ENCODE measurements at places on chromosomes 11 and 22.

- DNase-seq: no peak
Measured at GRCh38 chr11:12845163-12845562, 164.0 kb upstream of the RASSF10 start.

DNA sequence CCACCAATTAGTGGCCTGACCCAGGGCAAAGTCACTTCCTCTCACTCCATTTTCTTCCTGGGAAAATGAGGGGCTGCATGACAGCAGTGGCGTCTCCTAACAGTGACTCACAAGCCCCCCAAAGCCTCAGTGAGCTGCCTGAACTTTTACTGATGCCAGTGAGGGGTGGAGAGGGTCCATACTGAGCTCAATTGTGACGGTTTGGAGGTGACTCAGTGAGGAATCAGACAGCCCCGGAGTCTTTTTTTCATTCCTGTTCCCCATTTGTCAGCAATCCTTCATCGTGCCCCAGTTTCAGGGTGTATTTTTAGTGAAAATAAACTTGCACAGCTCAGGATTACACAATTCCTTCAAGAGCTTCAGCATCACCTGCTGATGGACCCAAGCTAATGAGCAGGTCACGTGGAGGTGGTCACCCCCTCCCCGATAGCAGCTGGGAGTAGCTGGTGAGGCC lies 30.1 kb upstream of the RASD2 start:
- no peak for DNase-seq

GRCh38 chr22:19869497-19870152 lies 15.0 kb upstream of the GNB1L start:
- DNase-seq: no peak

GRCh38 chr22:35450824-35451569 lies 51.1 kb downstream of the MCM5 start:
- no peak for DNase-seq

GRCh38 chr11:111826322-111826950 lies 44.9 kb downstream of the ALG9 start:
- DNase-seq: no peak

- no peak for DNase-seq
Measured at GRCh38 chr11:67450796-67451657, 1.5 kb downstream of the GPR152 start.

DNA sequence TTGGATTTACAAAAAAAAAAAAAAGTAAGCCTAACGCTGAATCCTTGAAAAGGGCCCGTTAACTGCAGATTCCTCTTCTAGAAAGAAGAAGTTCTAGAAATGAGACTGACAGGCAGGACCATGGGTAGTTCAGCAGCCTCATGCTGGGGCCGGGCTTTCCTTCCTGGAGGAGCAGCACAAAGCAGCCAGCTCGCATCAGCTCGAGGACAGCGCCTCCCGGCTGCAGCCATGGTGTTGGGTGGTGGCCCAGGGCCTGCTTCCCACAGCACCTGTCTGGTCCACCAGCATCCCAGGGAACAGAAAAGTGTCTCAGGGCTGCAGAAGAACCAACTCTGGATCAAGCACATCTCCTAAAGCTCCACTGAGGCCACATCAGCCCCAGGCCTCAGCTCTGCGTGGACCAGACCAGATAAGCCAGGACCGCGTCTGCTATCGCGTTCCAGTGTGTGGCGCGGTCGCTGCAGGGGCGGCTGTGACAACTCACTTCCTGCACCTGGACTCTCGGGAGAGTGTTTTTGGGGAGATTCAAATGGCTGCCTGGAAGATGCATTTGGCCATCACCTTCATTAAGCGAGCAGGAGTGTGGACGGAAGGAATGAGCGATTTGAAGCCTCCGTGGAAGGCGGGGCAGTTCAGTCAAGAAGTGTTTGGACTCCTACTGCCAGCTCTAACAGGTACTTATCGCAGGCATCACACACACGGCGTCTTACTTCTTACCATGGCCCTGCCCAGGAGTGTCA lies 53.5 kb downstream of the MYH9 start:
- DNase-seq: no peak

DNA sequence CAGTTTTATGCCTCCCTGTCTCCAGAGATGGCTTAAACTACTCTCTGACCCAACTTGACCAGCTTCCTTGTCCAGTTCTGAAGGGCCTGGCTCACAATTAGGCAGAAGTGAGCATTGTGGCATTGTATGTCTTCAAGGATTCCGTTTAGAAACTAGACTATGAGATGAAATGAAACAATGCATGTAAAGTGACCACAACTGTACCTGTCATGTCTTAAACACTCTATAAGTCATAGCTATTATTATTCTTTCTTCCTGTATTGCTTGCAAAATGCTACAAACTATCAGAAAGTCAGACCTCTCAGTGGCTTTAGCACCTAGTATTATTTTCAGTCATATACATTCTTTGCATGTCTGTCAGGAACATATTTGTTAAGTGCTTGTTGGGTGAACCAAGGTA lies 127.9 kb upstream of the MTMR2 start:
- DNase-seq: no peak

- DNase-seq: no peak
Measured at GRCh38 chr11:34206407-34207300, 101.2 kb downstream of the NAT10 start.

DNA sequence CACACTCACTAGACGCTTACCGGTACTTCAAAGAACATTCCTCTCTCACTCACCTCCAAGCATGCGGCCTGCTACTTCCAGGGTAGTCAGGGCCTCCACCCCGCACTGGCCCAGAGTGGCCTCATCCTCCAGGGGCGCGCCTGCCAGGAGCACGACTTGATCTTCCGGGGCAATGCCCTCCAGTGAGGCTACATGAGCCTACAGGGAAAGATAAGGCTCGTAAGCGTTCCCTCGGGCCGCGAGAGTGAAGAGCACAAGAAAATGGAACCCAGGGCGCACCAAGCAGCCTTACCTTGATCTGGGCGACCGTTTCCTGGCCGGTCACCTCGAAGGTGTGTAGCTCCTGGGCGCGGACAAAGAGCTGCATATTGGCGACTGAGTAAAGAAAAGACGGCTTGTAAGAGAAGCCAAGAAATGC lies 478 bp downstream of the FAU start:
- no peak for DNase-seq

DNA sequence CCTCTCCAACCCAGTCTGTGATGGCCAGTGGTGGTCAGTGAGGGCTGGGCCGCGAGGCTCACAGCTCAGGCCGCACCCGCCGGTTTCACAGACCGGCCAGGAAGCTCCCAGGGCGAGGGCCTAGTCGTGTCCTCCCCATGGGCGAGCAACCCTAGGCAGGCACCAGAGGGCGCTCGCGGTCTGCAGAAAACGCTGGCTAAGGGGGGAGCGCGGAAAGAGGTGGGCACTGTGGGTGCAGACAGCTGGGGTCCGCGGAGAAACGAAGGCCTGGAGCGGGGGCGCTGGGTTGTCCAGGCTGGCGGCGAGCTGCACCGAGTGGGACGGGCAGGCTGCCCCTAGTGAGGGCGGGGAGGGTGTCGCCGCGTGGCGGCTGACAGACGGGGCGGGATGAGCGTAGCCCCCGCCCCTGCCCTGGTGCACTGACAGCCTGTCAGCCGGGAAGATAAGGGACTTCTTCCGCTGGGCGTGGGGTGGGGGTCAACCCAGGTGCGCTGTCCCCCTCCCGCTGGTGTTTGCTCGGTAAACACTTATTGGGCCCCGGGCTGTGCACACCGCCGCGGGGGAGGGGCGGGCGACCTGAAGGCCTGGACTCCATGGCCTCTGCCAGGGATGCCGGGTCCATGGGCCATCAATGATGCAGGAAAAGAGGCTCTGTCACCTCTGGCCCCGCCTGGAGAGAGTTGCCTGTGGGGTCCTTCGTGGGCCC lies 7.5 kb downstream of the GP1BB start:
- DNase-seq: peak; percentile 64

DNA sequence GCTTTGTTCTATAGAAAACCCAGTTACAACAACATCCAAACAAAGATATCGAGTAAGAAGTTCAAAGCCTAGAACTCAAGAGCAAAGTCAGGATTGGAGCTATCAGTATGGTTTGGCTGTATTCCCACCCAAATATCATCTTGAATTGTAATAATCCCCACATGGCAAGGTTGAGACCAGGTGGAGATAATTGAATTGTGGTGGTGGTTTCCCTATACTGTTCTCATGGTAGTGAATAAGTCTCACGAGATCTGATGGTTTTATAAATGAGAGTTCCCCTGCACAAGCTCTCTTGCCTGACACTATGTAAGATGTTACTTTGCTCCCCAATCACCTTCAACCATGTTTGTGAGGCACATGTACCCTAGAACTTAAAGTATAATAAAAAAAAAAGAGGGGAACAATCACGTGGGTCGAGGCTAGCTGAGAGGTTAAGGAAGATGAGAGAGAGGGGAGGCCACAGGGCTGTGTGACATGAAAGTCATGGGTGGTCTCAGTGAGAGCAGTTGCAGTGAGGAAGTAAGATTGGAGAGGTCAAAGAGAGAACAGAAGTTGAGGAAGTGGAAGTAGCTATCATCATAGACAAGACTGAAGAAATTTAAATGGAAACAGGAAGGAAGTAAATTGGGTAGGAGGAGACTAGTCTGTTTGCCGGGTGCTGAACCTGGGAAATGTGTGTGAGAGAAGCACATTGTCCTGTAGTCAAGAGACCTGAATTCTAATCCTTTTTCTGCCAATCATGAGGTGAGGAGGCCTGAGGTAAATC lies 80.1 kb upstream of the CD44 start:
- DNase-seq: no peak

- DNase-seq: no peak
Measured at GRCh38 chr11:61616434-61616833, 35.6 kb upstream of the SYT7 start.

DNA sequence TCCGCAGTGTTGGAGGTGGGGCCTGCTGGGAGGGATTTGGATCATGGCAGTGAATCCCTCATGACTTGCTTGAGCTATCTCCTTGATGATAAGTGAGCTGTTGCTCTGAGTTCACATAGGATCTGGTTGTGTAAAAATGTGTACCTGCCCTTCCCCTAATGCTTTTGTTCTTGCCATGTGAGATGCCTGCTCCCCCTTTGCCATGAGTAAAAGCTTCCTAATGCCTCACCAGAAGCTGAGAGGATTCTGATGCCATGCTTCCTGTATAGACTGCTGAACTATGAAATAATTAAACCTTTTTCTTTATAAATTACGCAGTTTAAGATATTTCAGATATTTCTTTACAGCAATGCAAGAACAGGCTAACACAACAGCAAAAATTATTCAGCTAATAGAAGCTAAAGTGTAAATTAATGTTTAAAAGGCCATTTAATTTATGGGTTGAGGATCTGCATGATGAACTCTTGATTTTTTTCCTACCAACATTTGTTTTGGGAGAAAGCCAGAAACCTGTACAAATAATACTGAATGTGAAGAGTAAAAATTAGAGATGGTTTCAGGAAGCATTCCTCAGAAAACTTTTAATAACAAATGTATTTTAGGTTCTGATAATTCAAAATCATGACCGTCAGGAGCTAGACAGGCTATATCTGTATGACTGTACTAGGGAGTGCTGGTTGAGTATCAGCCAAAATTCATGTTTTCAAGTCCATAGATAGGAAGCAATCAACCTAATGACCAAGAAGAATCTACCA lies 177.5 kb upstream of the GRIA4 start:
- no peak for DNase-seq

GRCh38 chr11:113623114-113623513 lies 83.0 kb downstream of the TMPRSS5 start:
- no peak for DNase-seq

- DNase-seq: no peak
Measured at GRCh38 chr22:46812034-46812605, 49.7 kb downstream of the TBC1D22A start.

DNA sequence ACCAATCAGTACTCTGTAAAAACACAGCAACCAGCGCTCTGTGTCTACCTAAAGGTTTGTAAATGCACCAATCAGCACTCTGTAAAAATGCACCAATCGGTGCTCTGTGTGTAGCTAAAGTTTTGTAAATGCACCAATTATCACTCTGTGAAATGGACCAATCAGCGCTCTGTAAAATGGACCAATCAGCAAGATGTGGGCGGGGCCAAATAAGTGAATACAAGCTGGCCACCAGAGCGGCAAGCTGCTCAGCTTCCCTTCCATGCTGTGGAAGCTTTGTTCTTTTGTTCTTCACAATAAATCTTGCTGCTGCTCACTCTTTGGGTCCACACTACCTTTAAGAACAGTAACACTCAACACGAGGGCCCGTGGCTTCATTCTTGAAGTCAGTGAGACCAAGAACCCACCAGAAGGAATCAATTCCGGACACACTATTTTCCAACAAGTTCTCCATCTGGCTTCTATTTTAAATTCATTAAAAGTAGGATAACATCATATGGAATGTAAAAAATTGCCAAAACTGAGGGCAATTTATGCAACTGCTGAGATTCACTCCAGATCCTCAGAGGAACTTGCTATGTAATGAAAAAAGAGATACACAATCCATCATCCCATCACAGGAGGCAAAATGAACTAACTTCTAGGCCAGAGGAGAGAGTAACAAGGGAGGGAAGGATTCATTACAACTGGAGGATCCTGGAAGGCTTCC lies 3.1 kb upstream of the PANX1 start:
- DNase-seq: no peak

DNA sequence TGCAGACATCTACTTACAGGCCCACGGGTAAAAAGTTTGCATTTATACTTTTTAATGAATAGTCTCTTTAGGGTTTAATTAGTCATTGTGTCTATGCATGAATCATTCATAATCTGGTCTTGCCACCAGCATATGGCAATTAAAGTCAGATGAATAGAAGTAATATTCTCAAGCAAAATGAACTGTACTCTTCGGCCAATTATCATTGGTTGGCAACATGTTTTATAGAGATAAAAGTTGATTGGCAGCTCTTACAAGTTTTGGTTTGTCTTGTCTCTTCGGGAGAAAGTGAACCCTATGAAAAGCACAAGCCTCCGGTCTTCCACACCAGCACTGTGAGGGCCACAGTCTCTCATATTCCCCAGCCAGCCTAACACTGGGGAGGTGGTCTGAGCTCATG lies 97.8 kb downstream of the OSBP2 start:
- DNase-seq: no peak

DNA sequence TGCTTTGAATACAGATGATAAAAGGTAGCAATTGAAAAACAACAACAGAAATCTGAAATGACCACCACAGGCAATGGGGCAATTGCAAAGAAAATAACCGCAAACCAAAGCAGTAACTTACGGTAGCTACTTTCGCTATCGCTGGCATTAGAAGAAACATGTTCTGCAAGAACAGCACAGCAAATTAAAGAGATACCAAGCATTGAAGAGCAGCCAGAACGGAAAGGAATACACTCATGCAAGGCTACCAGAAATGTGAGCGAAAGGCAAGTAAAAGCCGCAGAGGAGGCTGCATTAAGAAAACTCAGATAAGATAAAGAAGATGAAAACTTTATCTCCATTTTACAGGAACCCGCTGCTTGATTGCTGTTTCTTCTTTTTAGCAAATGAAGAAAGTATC lies 194.1 kb upstream of the CCDC90B start:
- no peak for DNase-seq

DNA sequence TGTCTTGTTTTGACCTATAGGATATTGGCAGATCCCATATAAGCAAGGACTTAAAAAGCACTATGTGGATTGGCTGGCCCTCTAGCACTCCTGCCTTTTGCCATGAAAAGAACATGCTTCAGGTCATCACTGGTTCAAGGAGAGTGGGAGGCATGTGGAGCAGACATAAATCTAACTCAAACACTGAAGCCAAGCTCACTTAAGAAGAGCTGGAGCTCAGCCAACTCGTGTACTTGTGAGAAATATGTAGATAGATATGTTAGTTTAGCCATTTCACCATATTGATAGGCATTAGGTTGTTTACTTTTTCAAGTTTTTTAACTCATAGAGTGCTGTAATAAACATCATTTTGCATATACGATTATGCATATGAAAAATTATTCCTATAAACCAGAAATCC lies 19.9 kb upstream of the BBOX1 start:
- DNase-seq: no peak

- DNase-seq: no peak
Measured at GRCh38 chr11:69073469-69073868, 24.7 kb downstream of the TPCN2 start.

GRCh38 chr11:125069008-125069407 lies 5.9 kb downstream of the SLC37A2 start:
- DNase-seq: no peak
